ENCODE measurements at places on chromosomes 11 and 22.

DNA sequence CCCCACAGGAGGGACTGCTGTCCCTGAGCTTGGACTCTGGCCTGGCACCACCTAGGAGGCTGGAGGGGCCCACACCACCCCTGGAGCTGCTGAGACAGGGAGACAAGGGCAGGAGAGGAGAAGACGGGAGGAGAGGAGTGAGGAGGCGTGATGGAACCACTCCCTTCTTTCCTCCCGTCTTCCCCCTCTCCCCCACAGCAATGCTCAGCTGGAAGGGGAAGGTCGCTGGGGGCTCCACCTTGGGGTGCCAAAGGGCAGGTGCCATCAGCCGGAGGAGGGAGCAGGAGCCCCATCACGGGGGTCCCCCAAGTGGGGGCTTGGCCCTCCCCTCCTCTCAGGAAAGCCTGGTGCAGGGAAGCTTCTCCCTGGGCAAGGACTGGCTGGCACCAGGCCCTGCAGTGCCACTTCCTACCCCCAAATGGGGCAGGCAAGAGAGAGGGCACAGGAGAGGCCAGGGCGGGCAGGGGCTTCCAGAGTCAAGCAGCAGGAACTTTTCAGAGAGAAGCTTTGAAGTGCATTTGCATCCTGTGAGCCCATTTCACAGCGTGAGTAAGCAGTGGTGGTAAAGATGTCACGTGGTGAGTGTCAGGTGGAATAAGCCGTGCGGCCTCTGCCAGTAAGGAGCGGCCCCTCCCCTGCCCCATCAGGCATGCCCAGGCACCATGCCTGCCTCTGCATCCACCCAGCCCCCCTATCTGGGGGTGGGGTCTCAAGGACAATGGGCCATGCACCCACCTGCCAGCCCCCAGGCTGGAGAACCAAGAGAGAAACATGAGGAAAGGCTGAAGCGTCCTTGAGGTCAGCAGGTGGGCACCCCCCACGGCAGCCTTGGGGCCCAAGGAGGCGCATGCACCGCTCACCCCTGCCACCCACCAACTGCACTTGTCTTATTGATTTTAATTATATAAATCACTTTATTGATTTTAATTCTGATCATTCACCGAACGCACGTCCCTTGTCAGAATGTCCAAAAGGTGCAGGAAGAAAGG, 4.9 kb downstream of the IGF2 start:
- DNase-seq, result no peak

- DNase-seq, result no peak
Measured at GRCh38 chr11:46555267-46556054, 38.4 kb downstream of the AMBRA1 start.

DNA sequence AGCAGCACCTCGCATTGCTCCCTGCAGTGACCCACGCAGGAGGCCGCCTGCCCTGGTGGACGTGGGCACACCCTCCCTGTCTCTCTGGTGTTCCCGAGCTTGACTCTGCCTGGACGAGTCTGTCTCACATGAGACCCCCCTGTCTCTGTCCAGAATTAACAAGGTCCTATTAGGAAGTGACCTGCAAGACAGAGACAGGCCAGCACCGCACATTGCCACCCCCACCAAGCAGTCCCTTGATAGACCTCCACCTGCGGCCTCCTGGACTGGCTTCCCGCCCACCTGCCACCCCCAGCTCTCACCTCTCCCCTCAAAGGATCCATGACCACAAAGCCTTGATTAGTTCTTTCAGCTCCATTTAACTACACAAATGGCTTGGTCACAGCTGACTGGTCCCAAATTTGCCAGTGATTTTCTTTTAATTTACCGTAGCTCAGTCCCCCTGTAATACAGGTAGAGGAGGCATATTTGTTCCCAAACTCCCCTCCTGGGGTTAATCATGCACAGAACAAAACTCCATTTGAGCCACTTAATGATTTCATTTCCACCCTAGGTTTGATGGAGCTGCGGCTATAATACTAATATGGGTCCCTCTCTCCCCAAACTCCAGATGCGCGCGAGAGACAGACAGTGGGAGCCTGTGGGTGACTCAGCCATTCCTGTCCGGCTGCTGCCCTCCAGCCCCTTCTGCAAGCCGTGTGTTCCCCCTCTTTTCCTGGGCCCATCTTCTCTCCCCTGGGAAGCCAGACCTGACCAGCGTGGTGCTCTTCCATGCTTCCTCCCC, 11.2 kb downstream of the SPATA19 start:
- DNase-seq, result no peak

DNA sequence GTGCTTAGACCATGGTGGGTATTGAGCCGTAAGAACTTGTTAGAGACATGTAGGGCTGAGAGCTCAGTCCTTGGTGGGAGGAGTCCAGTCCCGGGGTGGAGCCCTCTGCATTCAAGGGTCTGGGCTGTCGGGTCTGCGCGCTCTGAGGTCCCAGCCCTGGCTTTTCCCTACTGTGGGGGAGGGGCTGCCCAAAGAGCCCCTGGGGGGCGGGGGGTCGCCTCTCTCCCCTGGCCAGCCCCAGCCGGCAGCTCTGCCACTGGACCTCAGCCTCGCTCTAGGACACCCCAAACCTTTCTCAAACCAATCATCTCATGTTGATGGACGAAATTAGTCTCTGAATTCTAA, 1006.4 kb downstream of the BRD1 start:
- no peak for DNase-seq

DNA sequence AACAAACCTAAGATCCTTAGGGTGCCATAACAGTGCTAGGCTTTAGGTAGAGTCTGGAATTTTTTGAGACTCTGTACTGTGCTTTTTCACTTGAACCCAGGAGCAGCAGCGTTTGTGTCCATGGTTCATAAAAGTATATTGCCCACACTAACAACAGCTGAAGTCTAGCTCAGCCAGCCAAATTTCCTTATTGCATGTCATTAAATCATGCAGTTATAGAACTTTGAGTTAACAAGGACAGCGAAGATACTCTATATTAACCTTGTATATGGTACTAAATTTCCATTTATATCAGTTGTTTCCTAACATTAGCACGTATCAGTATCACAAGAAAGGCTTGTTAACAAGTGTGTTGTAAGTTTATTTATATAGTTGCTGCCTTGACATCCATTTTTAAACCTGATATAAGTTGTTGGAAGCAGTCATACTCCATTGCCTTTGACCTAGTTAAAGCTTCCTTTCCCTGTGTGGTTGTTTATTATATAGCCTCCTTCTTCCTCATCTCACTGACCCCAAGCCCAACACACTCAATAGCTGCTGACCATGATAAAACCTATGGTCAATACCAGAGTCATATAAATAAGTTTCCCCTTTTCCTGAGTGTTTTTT, 46.7 kb downstream of the NXPE2 start:
- no peak for DNase-seq

DNA sequence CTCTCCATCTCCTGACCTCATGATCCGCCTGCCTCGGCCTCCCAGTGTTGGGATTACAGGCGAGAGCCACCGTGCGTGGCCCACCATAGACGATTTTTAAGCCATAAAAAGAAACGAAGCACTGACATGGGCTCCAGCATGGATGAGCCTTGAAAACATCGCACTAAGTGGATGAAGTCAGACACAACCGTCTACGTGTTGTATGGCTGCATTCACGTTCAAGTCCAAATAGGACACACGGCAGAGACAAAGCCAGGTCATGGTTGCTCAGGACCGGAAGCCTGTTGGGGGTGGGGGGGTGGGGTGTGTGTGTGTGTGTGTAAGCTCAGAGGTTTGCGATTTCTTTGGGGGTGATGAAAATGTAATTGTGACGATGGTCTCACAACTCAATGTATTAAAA, 10.0 kb downstream of the RRP7A start:
- DNase-seq, result no peak

Data from urinary bladder (tissue), 4 donors.